ENCODE measurements at places on chromosomes 3 and 15. TPM values are rescaled to one million over a fixed set of nuclear protein-coding genes. Genes with fewer than 3 reads are reported as not detected.

GATM gene
- total RNA-seq, result 7.9 TPM

C3orf20 gene
- total RNA-seq, result 0.09 TPM

GOLGA8J gene
- not detected for total RNA-seq

ZNF662 gene
- 0.13 TPM for total RNA-seq

STRIT1 gene
- not detected for total RNA-seq

PIGZ gene
- 1.5 TPM for total RNA-seq

CPNE9 gene
- total RNA-seq, result not detected

MEX3B gene
- total RNA-seq, result 18.4 TPM

DNA sequence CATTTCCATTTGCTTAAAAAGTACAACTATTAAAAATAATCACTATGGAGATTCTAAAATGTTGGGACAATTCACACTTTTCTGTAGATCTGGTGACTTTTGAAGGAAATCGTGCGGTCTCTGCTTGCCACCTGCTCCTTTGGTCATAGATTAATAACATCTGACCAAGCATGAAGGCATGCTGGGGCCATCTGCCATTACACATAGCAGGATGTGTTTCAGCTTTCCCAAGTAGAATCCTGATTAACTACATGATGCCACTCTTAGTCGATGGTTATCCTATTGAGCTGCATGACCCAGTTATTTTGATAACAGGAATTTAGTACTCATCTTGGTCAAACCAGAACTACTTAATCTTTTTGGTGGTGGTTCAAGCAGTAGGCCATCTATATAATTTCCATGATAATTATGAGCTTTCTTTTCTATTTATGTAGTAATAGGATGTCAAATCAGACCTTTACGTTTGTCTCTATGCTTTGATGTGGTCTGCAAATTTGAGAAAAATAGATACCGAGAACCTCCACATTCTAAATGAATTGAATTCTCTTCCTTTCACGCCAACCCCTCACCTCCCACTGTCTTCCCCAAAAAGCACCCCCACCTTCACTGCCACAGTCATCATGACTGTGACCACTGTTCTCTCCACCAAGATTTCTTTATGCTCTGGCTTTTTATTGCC lies 158.1 kb downstream of the DIPK2A start:
- ATAC-seq, result no peak

- ATAC-seq, result no peak
These were observed 9.2 kb upstream of the CLEC3B start for GRCh38 chr3:45016916-45017315.

DNA sequence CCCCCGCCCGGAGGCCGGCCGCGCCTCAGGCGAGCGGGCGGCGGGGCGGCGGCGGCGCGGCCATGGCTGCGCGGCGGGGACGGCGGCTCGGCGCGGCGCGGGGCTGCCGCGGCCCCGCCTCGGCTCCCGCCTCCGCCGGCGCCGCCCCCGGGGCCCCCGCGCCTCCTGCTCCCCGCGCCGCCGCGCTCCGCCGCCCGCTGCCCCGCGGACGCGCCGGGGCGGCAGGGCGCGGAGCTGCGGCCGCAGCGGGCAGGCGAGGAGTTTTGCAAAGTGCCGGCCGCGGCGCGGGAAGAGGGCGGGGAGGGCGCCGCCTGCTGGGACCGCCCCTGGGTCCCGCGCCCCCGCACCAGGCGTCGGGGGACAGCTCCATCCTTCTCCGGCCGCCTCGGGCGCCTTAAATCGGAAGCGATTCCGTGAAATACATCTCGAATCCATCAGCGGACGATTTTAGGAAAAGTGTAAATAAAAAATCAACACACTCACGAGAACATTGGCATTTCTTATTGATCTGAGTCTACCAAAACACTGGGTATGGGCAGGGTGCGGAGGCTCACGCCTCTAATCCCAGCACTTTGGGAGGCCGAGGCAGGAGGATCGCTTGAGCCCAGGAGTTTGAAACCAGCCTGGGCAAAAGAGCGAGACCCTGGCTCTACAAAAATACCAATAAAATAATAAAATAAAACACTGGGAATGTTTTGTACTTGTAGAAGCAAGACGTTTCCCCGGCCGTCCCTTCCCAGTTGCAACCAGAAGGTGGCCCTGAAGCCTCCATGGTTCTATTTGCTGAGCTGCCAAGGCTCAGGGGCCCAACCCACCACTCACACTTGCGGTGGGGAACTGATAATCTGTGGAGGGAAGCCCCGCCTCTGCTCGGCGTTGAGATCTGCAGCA lies 136.9 kb downstream of the NUP210 start:
- ATAC-seq, result peak; percentile 56

DNA sequence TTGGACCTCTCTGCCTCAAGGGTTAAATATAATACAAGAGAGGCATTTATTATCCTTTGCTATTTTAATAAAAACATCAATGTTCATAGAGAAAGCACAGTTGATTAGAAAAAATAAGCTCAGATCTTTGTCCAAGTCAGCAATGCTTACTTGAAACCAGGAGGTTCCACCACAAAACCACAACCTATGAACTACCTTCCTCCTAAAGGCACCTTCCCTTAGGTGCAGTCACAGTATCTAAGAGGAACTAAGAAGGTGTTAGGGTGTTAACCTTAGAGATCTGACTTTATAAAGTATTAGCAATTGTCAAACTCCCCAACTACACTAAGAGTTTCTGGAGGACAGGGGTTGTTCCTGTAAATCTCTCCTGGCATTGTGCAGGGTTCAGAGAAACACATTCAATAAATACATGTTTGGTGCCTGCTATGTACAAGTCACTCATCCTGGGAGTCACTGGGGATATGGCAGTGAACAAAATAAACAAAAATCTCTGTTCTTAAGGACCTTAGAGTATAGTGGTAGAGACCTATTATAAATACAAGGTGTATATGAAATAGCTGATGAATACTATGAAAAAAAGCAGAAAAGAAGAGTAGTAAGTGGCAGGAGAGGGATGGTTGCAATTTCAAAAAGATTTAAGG lies 208.6 kb downstream of the NFKBIZ start:
- ATAC-seq, result no peak

- ATAC-seq, result no peak
These were observed 20.2 kb upstream of the UTS2B start for GRCh38 chr3:191350396-191351090.

- ATAC-seq, result no peak
These were observed 716.6 kb downstream of the GRM7 start for GRCh38 chr3:7577513-7577912.

DNA sequence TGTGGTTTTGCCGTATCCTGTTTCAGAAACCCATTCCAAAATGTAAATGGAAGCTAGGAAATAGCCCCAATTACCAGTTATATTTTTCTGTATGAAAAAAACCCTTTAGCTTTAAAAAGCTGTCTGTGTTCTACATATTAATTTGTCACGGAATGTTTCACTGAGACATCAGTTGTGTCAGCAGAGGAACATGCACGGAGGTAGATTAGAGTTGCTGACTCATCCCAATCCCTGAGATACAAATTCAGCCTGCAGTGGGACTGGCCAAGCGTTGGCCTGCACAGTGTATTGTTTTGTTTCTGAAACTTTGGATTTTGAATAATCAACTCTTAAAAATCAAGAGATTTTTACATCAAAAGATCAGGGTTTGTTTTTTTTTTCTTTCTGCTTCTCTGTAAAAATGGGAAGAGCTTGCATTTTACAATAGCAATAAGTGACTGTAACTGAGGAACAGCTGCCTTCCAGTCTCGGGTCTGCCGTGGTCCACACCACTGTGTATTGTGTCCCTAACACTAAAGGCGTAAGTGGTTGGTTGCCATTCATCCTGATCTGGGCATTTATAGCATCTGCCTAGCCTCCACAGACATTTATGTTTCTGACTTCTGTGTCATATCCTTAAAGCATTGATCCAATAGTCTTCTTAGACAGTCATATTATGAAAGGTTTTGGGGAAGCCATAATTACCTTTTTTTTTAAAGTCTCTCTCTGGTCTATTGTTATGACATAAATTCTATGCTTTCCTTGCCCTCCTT lies 218.1 kb downstream of the ADAMTSL3 start:
- peak; percentile 51 for ATAC-seq

GRCh38 chr3:32819551-32820348 lies 2.0 kb downstream of the TRIM71 start:
- ATAC-seq, result no peak

GRCh38 chr15:62533687-62534086 lies 368.6 kb upstream of the C2CD4B start:
- ATAC-seq, result no peak

DNA sequence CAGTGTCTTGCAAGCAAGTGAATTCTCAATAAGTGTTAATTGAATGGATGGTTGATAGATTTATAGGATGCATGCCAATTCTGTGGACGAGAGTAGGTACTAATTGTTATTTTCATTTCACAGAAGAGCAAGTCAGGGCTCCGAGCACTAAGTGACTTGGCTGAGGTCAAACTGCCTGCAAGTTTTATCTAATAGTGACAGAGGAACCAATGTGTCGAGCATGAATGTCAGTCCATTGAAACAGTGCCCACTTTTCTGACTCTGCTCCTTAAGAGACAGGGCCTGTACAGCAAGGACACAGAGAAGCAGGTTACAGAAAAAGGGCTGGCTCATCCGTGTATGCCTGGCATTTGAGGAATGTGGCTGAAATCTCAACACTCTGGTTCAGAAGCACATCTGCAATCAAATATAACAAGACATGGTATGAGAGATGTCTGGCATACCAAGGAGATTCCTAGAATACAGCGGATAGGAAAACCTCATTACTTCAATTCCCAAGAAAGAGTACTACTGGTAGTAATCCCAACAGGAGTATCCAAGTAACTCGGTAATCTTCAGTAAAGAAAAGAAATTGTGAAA lies 6.0 kb upstream of the B3GNT5 start:
- ATAC-seq, result no peak

GRCh38 chr3:58042947-58043707 lies 34.9 kb downstream of the FLNB start:
- no peak for ATAC-seq

DNA sequence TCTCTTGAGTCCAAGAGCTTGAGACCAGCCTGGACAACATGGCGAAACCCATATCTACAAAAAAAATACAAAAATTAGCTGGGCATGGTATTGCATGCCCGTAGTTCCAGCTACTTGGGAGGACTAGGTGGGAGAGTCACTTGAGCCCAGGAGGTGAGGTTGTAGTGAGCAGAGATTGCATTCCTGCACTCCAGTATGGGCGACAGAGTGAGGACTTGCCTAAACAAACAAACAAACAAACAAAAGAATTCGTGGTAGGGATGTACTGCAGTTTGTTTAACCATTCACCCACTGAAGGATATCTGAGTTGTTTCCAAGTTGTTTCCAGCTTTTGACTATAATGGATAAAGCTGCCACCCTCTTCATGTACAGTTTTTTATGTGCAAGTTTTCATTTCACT lies 7.5 kb upstream of the NMD3 start:
- no peak for ATAC-seq

- no peak for ATAC-seq
These were observed 549.9 kb upstream of the DPPA4 start for GRCh38 chr3:109887293-109887692.

- ATAC-seq, result peak; percentile 56
These were observed at the start of gene EHHADH for GRCh38 chr3:185253645-185254410. Gene EHHADH (minus strand): TSS chr3:185254049. CDS start chr3:185254022, 27 bp downstream.

DNA sequence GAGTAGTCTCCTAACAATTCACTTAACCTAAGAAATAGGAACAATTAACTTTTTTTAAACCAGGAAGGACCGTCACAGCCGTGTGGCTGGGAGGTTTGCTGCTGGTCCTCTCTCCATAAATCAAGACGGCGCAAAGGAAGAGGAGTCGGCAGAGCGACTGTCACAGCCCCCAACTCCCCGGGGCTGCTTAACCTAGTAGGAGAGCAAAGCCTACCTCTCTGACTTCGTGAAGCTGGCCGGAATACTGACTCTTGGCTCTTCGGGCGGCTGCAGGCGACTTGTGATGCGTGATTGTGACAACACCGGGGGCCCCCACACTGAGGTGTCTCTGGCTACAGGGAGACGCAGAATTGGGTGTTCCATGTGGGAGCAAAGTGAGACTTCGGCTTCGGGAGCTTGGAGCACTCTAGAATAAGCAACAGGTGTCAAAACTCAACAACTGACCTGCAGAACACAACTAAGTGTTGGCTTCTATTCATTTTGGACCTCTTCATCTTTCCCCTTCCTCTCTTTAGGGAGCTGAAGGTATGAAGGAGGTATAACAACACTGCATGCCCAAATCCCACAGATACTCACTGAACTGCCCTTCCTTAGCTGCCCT lies 151.1 kb downstream of the OSBPL10 start:
- ATAC-seq, result no peak

- ATAC-seq, result no peak
These were observed 38.2 kb upstream of the FAM174B start for GRCh38 chr15:92693691-92694331.
